RCC 7860 (cell line): ENCODE measurements at places on chromosomes 5 and 9.

DNA sequence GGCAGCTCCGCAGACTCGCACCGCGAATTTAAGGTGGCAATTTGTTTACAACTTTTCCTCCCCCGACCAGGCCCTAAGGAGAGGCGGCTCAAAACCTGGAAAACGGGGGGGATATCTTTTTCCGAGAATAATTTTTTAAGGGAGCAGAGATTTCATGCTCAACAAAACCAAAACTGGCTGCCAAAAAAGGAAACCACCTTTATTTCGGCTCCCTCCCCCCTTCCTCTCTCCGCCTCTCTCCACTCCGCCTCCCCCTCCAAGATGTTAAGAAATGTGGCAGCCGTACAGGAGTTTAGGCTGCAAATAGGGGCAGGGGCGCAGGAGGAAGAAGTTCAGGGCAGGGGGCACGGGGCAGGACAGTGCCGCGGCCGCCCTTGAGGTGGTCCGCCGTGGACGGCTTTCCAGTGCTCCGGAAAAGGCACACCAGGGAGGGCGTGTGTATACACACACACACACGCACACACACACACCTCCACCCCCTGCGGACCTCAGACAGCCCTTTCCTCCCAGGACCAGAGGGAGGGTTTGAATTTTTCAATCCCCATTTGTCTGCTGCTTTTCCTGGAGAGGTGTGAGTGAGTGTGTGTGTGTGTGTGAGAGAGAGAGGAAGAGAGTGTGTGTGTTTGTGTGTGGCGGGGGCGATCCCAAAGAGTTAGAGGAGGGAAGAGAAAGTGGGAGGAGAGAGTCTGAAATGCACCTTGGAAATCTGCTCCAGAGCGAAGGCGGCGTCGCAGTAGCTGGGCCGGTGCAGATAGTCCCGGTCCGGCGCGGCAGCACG lies 9.1 kb downstream of the PTCH1 start:
- DNase-seq = peak; percentile 37

GRCh38 chr9:33131790-33132772 lies 35.1 kb downstream of the B4GALT1 start:
- peak; percentile 42 for DNase-seq

GRCh38 chr5:139711906-139712224 lies 63.7 kb downstream of the CXXC5 start:
- DNase-seq = no peak

- DNase-seq = no peak
Observed at GRCh38 chr9:114383521-114384231, 4.1 kb downstream of the AKNA start.

DNA sequence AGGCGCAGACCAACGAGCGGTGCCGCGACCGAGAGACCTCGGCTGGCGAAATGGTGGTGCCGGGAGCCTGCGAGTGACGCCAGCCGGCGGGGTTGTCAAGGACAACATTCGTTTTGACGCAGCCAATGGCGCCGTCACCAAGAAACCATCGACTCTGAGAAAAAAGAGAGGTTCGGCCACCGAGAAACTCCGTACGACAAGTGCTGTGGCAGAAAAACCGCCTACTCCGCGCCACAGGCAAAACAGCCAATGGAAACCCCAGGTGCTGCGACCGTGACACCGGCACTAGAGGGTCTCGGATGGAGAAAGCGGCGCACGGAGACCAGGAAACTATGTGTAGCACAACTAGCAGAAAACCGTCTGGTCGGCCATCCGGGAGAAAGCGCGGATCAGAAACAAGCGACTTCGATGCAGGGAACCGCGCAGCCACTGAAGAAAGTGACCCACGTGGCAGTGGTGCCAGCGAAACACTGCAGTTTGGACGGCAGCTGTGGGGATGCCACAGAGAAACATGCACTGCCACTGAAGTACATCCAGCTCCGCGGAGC lies 88.8 kb downstream of the ANXA2R start:
- no peak for DNase-seq

- no peak for DNase-seq
Observed at GRCh38 chr5:160293901-160294561, 18.3 kb downstream of the CCNJL start.

- no peak for DNase-seq
Observed at GRCh38 chr5:154084062-154084639, 45.4 kb downstream of the MFAP3 start.

- DNase-seq = no peak
Observed at GRCh38 chr5:146475906-146476305, 28.8 kb downstream of the TCERG1 start.

- DNase-seq = no peak
Observed at GRCh38 chr9:93900436-93900819, 54.7 kb downstream of the BARX1 start.

DNA sequence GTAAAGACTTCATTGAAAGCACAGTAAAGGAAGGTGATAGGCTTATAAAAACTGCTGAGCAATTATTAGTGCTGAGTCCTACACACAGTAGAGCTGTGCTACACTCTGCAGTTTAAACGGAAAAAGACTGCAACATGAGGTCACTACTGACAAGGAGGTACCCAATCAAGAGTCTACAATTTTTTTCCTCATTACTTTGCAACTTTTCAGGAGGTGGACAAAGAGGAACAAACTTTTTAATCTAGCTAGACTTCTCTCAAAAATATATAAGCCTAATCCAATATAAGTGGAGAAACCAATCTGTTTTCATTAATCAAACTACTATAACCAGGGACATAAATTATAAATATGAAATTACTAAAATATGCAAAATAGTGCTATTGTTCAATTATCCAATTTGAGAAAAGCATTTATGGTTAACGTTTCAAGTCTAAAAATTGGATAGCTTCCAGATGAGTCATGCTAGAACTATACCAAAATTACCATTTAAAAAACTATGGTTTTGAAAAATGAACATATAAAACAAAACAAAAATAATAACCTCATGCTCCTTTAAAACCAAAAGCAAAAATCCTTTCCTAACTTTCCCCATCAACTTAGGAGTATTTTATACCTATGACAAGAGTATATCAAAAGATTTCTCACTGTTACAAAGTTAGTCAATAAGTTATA lies 37.7 kb downstream of the FAM13B start:
- no peak for DNase-seq

DNA sequence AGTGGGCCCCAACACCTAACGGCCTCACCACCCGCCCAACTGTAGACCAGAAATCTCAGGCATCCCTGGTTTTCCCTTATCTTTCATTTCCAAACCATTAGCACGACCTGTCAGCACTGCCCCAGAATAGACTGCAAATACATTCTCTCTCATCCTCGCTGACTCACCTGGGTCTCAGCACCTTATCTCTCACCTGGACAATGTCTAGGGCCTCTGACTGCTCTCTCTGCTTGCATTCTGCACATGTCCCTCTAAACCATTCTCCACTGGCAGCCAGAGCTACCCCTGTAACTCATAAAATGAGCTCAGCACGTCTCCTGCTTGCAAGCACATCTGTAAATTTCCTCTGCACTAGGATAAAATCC lies 12.7 kb downstream of the CKMT2 start:
- no peak for DNase-seq

DNA sequence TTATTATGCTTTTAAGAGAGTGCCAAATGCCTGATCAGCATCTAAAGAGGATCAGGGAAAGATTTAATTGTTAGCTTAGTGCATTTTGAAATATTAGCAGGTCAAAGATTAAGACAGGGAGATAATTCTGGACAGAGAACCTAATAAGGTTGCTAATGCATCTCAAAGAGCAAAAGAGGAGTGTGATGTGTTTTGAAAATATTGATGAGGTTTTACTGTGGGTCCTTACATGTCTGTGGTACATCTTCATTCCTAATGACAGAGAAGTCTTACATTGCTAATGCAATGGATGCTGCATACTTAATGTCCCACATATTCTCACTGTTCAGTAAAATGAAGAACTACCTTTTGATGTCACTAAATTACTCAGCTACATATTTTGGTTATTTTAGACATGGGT lies 154.1 kb downstream of the TAF11L14 start:
- DNase-seq = no peak

DNA sequence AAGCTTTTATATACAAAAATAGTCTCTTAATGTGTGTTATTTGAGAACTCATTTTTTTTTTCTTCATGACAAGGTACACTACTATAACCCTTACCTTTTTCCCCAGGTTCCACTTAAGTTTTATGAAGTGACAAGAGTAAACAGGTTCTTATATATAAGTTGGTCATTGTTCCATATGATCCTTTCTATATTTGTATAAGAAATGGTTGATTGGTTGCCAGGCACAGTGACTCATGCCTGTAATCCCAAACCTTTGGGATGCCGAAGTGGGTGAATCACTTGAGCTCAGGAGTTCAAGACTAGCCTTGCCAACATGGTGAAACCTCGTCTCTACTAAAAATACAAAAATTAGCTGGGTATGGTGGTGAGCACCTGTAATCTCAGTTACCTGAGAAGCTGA lies 108.3 kb downstream of the PCSK1 start:
- peak; percentile 60 for DNase-seq

- DNase-seq = peak; percentile 65
Observed at GRCh38 chr9:80651044-80651443, 1038.3 kb downstream of the TLE1 start.

- no peak for DNase-seq
Observed at GRCh38 chr9:103649086-103649485, 445.0 kb upstream of the SMC2 start.

- DNase-seq = no peak
Observed at GRCh38 chr5:133155326-133155969, 103.6 kb downstream of the HSPA4 start.

GRCh38 chr9:103281126-103281525 lies 286.0 kb downstream of the CYLC2 start:
- DNase-seq = no peak
